ENCODE measurements at places on chromosomes 2 and 18.

DNA sequence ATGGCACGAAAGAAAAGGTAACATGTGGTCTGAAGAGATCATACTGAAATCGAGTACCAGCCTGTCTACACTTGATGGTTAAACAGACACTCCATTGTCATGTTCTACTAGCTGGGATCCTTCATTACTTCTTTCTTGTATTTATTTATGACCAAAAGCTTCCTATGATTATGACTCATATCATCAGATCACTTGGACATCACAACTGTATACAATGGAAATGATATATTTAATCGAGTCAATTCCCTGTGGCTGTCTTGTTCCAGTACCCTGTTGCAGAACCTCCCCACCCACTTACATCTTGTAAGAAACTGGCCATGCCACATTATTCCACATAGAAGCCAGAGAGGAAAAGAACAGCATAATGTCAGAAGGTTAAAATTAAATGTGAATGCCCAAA, 358.9 kb downstream of the ZEB2 start:
- peak; percentile 73 for DNase-seq

DNA sequence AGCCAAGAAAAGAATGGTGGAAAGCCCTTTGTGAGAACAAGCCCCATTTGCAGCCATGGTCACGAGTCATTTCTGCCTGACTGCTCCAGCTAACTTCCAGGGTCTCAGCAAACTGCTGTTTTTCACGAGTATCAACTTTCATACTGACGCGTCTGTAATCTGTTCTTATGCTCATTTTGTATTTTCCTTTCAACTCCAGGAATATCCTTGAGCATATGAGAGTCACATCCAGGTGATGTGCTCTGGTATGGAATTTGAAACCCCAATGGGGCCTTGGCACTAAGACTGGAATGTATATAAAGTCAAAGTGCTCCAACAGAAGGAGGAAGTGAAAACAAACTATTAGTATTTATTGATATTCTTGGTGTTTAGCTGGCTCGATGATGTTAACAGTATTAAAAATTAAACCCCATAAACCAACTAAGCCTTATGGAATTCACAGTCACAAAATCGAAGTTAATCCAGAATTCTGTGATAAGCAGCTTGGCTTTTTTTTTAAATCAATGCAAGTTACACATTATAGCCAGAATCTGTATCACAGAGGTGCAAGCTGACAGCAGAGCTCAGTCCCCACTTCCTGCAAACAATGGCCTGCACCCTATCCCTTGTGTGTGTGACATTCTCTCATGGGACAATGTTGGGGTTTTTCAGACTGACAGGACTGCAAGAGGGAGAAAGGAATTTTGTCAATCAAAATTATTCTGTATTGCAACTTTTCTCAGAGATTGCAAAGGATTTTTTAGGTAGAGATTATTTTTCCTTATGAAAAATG, 26.1 kb downstream of the SLC14A1 start:
- no peak for DNase-seq

DNA sequence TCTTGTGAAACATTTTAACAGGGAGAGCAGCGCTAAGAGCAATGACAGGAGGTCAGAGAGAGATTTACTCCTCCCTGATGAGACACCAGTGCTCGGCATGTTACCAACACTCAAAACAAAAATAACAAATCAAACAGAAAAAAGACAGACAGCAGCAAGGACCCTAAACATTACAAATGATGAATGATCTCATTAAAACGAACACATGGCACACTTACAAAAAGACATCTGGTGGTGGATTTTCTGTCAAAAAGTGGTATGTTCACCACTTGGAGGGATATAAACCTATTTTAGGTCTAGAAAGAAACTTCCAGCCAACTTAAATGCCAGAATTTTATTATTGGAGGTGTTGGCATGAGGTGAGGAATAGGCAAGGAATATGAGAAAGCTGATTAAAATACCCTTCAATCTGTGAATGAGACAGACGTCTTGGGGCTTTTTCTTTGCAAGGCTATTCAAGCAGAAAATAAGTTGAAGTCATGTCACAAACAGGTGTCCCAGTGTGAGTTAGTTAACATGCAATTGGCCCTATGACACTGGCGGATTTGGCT, 112.8 kb downstream of the PRELID3A start:
- DNase-seq: no peak

DNA sequence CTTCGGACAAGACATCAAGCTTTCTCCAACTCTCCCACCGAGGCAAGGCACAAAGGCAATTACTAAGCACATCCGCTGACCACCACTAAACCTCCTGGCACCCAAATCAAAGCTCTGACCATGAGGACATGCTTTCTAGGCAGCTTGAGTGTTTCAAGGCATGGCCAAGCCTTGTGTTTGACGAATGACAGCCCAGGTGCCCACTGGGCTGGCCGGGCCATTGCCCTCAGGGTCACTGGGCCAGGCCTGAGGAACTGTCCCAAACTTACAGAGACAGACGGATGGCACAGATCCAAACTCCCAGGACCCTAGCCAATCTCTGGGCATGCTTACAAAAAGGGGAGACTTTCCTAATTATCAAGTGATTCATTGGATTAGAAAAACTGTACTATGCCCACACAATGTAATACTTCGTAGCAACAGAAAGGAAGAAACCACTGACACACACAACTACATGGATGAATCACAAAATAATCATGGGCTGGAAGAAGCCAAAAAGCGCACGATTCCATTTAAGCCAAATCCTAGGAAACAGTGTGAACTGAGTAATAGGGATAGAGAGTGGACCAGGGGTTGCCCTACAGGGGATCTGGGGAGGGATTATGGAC, 20.2 kb downstream of the CRACDL start:
- DNase-seq: no peak

DNA sequence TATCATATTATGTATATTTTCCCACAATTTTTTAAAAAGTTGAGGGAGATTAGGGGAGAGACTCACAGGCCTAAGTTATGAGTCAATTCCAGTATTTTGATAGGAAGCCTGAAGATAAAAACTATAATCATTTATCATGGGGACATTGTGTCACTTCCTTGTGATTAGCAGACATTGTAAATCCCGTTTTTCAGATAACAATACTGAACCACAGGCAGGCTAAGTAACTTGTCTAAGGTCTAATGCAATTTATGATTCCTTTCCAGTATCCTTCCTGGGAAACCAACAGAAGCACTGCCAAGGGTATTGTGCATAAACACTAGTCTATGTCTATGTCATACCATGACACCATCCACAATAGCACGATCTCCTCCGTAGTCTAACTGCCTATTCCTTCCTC, 235.2 kb upstream of the PIK3C3 start:
- DNase-seq: no peak

DNA sequence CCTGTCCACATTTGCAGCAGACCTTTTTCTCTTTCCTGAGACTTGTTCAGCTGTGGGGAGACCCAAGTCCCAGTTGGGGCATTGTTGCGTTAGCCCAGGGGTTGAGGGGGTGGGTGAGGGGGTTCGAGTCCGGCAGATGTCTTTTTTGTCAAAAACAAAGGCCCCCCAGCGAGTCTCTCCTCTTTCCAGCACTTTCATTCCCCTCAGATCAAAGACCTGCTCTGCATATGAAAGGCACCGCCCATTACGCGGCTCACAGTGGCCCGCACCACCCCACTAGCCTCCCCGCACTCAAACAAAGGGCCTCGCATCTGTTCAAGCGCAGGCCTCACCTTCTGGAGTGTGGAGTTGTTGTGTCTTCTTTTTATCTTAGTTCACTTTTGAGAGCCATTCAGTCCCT, 25.2 kb downstream of the TRABD2A start:
- DNase-seq: no peak

GRCh38 chr2:42706836-42707235, 57.1 kb downstream of the OXER1 start:
- DNase-seq: no peak

Measured in foreskin melanocyte (primary cell).